ENCODE measurements at places on chromosomes 6 and 20.
A peak's percentile ranks its signal among the peaks of the same experiment; 100 is the strongest.

- DNase-seq, result no peak
Observed at GRCh38 chr6:127956956-127957355, 56.1 kb upstream of the THEMIS start.

GRCh38 chr6:119241111-119241465, 108.5 kb downstream of the MAN1A1 start:
- no peak for DNase-seq

GRCh38 chr6:20061952-20062351, 150.3 kb downstream of the MBOAT1 start:
- no peak for DNase-seq

GRCh38 chr6:3919130-3919628, 70.0 kb downstream of the FAM50B start:
- no peak for DNase-seq

DNA sequence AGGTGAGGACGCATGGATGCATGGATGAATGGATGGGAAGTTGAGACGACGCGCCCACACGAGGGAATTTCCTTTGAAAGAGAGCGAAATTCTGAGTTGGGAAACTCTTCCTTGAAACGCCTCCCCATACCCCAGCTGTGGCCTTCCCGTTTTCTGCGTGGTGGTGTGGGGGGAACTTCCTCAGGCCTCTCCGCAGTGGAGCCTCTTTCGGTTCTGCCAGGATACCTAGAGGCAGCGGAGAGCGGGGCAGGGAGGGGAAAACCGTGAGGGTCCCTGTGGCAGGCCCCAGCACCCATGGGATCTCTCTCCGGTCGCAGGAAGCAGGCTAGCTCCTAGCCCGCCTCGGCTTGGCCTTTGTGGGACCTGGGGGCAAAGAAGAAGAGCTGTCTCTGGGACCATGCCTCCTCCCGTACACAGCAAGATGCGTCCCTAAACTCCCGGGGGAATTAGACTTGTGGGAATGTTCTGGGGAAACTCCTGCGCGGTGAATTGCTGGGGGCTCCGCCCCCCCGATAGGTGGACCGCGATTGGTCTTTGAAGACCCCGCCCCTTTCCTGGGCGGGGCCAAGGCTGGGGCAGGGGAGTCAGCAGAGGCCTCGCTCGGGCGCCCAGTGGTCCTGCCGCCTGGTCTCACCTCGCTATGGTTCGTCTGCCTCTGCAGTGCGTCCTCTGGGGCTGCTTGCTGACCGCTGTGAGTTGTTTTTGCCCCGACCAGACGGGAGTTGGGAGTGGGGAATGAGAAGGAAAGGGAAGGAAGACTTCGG, at the start of gene CD40:
CD40 (plus strand) TSS at position 611 of the 764 bp plus-strand sequence; CDS start at position 641, 30 bp downstream.
- DNase-seq, result no peak

DNA sequence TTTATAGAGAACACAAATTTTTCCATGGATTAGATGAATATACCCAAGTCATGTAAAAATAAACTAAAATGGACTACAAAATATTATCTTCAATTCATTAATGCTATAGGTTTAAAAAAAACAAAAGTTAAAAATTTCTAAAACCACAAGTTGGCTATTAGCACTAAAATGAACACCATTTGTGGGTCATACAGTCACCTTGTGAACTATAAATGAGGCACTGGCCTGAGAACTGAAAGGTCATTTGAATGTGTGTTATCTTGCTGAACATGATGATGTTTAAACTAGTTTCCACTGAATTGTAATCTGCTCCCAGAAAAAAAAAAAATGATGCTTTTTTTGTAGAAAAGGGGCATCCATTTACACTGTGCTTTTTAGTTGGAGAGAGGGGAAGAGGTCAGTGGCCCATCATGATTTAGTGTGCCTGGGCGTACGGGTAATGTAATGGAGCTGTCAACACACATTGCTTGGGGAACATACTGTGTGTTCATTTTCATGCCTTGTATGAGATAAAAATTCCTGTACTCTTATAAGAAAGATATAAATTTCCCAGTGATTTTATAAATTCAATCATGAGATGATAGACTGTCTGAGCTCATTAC, 96.6 kb upstream of the FKBP1C start:
- no peak for DNase-seq

GRCh38 chr6:36679043-36679833, 724 bp downstream of the CDKN1A start:
- peak; percentile 79 for DNase-seq

GRCh38 chr6:29734046-29735018, 11.1 kb downstream of the HLA-F start:
- DNase-seq, result no peak

- DNase-seq, result no peak
Observed at GRCh38 chr6:166758136-166758704, 131.2 kb upstream of the RPS6KA2 start.

GRCh38 chr6:132751306-132751705, 6.4 kb downstream of the VNN2 start:
- no peak for DNase-seq

- DNase-seq, result no peak
Observed at GRCh38 chr20:37533154-37533715, 5.6 kb upstream of the BLCAP start.

DNA sequence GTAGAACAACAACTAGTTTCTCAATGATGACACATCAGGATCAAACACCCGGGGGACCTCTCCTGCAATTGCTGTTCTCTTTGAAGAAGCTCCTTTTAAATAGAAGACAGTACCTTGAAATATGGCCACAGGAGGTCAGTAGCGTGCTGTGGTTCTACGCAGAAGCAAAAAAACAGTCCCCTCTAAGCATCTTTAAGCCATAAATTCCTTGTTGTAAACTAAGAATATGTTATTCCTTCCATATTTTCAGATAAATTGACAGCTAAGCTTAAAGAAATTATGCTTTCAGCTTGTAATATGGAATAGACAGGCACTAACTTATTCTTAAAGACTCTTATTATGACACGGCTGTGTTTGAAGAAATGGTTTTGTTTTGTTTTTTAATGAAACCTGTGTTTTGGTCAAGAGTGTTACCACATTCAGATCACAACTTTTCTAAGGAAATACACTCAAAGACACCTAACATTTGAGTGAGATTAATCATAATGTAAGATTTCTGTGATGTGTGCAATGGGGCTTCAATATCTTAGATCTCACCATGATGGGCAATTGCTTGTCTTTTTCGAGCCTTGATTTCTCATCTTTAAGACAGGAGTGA, 49.7 kb upstream of the IL20RA start:
- peak; percentile 59 for DNase-seq

DNA sequence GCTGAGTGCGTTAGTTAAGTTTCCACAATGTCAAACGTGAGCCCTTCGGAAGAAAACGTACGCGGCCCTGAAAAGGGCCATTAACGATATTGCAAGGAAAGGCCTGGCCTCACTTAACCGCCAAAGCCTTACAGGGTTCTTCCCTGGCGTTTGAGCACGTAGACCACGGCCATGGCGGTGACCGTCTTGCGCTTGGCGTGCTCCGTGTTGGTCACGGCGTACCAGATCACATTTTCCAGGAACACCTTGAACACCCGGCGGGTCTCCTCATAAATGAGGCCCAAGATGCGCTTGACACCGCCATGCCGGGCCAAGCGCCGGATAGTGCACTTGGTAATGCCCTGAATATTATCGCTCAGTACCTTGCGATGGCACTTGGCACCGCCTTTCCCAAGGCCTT, 118.4 kb upstream of the BTN3A2 start:
- DNase-seq, result no peak

- no peak for DNase-seq
Observed at GRCh38 chr6:61887423-61887822, 398.6 kb downstream of the KHDRBS2 start.

DNA sequence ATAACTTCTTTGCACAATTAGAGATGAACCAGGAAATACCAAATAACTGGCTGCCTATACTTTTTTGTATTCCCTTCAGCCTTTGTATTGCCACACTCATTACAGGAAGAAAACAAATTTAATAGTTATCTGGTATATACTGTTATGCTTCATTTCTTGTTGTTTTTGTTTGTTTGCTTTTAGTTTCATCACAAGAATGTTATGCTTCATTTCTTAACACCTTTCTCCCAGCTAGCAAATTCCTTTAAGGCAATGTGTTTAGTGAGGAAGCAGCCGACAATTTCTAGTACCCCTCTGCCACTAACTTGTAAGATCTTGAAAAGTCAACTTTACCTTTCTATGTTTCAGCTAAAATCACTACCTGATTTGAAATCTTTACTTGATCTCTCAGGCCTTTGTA, 1.4 kb downstream of the NCOA6 start:
- DNase-seq, result no peak

- DNase-seq, result no peak
Observed at GRCh38 chr6:108801366-108801765, 46.9 kb upstream of the ARMC2 start.

Data from right forelimb (tissue), 1 donor.